Muscle of leg (tissue), 16 donors: ENCODE measurements at places on chromosomes 1 and 21.

- peak; percentile 33 for DNase-seq
Measured at GRCh38 chr1:79150576-79150975, 144.0 kb upstream of the ADGRL4 start.

GRCh38 chr1:10958614-10959013 is 53.8 kb upstream of the TARDBP start:
- DNase-seq, result no peak

- no peak for DNase-seq
Measured at GRCh38 chr1:206737729-206738201, 32.8 kb upstream of the IL19 start.

- no peak for DNase-seq
Measured at GRCh38 chr1:76018045-76018444, 56.5 kb upstream of the ST6GALNAC3 start.

- DNase-seq, result no peak
Measured at GRCh38 chr1:4963251-4963650, 308.8 kb downstream of the AJAP1 start.

GRCh38 chr1:77857552-77857951 is 30.9 kb upstream of the NEXN start:
- no peak for DNase-seq
